ENCODE measurements at places on chromosomes 5 and 9. TPM values are rescaled to one million over a fixed set of nuclear protein-coding genes. Genes with fewer than 3 reads are reported as not detected.

The RMRP gene
- 2,462 TPM for total RNA-seq

The NAA35 gene
- 23.8 TPM for total RNA-seq

The CXCL14 gene
- total RNA-seq, result 22.2 TPM

The SV2C gene
- total RNA-seq, result 0.36 TPM

Data from omental fat pad (tissue), 4 donors.